Fibroblast of skin of scalp (primary cell): ENCODE measurements at places on chromosomes 3 and 15.

- peak; percentile 38 for DNase-seq
These were observed 482.6 kb downstream of the PLOD2 start for GRCh38 chr3:145678401-145678800.

GRCh38 chr15:65211482-65211982, 259 bp upstream of the CILP start:
- peak; percentile 67 for DNase-seq

DNA sequence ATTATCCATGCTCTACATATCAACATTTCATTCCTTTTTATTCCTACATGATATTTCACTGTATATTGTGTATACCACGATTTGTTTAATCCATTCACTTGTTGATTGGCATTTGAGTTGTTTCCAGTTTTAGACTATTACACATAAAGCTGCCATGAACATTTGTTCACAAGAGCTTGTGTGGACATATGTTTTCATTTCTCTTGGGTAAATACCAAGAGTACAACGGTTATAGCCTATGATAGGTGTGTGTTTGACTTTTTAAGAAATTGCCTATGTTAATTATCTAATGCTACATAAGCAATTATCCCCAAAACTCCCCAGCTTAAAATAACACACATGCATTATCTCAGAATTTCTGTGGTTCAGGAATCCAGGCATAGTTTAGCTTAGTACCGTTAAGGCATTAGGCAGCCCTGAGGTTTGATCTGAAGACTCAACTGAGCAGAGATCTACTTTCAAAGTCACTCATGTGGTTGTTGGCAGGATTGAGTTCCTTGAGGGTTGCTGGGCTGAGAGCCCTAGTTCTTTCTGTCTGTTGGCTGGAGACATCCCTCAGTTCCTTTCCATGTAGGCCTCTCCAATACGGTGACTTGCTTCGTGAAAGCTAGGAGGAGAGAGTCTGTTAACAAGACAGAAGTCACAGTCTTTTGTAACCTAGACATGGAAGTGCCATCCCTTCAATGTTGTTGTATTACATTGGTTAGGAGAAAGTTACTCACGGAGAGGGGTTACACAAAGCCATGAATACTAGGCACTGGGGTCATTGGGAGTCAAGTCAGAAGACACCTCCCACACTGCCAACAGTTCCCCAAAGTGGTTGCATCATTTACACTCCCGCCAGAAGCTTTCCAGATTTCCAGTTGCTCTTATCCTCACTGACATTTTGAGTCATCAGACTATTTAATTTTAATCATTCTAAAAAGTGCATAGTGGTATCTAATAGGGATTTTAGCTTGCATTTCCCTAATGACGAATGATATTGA, 21.0 kb upstream of the PCSK6 start:
- no peak for DNase-seq

DNA sequence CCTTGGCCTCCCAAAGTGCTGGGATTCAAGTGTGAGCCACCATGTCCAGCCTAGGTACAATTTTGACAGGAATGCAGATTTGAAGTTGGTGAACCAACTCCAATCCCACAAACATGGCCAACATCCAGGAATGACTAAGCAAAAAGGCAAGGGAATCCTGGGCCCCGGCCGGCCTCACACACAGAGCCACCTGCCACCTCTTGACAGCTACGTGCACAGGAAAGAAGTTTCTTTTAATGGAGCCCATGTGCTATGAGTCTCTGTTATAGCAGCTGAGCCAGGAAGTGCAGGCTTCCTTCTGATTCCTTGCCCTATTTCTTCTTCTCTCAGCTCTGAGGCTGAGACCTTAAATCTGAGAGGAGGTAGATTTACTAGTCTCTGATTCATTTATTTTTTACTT, 8.8 kb downstream of the TMEM40 start:
- peak; percentile 84 for DNase-seq

DNA sequence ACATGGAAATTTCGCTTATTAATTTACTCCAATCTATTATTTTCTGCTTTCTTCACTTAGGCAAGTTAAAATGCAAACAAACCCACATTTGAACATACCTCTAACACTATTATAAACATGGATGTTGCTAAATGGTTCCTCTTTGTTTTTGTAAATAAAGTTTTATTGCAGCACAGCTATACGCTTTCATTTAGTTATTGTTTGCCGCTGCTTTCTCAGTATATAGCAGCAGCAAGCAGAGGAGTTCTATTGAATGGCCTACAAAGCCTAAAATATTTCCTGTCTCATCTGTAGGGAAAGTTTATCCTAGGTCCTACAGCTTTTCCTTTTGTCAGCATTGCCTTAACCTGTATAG, 7.9 kb upstream of the CHD2 start:
- no peak for DNase-seq

DNA sequence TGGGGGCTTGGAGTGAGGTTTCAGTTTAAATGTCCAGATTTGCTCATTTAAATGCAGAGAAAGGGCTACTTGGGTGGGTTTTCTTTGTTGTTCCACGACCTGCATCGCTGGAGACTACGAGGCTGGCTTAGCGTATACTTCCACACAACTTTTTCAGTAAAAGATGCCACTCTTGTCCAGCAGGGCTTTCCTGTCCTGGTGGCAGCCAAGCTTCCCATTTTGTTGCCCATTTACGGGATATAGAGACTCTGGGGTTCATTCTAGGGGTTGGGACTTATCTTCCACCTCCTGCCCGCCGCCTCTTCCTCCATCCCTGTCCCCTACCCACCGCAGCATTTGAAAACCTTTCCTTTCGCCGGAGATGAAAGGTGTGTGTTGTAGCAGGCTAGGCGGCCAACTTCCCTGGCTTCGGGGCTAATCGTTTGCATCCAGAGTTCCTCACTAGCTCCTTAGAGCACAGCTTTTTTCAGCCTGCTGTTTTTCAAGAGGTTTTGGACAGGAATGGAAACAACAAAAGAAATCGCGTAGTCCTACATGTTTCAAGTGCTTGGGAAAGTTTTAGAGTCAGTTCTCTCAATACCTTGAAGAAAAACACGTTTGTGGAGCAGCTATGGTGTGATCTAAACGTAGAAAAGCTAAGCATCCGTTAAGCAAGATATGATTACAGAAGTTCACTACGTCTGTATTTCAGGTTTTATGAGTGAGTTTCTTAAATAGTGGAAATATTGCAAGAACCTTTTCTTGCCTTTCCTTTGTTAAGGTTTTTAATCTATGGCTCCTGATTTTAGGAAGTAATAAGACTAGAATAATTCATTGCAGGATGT, 843 bp downstream of the CHRNA5 start:
- peak; percentile 7 for DNase-seq

DNA sequence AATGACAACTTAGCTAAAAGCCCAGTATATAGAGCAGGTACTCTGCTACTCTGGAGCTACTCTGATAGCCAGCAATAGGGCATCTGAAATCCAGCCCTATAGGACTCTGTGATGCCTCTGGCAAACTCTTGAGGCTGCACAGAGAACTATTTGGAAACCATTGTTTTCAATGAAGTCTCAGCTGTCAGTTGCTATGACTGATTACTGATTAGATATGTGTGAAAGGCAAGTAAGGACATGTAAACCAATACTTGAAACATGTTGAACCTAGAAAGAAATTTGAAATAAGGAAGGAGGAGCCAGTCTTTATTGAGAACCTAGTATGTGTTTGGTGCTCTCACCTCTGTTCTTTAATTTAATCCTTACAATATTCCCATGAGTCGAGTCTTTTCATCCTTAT, 40.2 kb upstream of the CRTC3 start:
- DNase-seq: no peak

DNA sequence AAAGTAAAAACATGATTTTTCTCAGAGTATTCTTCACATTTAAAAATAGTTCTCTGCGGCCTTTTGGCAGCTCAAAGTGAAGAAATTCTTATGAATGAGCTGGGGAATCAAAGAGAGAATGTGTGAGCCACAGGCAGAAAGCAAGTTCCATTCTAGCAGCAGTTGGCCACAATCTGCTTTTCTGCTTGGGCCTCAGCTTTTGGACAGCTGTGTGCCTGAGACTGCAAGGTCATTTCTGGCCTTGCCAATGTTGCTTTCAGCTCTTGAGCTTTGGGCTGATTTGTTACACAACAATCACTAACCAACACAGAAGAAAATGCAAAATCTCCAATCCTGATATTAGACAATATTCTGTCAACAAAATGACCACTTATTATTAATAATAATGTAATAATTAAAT, 14.4 kb upstream of the TM4SF4 start:
- peak; percentile 31 for DNase-seq

GRCh38 chr3:107846279-107846852, 244.5 kb downstream of the CD47 start:
- peak; percentile 60 for DNase-seq

GRCh38 chr3:53534216-53534615, 39.8 kb downstream of the CACNA1D start:
- no peak for DNase-seq

GRCh38 chr3:143389388-143389787, 269.8 kb downstream of the CHST2 start:
- DNase-seq: no peak
